ENCODE measurements at places on chromosomes 6 and 20. TPM values are rescaled to one million over a fixed set of nuclear protein-coding genes. Genes with fewer than 3 reads are reported as not detected.

The ELOVL4 gene
- total RNA-seq, result 2.0 TPM

The IYD gene
- total RNA-seq, result not detected

The SLC17A2 gene
- total RNA-seq, result not detected

The ZBTB12 gene
- 0.27 TPM for total RNA-seq

The RNF144B gene
- total RNA-seq, result 1.3 TPM

The SS18L1 gene
- total RNA-seq, result 12.6 TPM

The RMND1 gene
- 5.8 TPM for total RNA-seq

The GDAP1L1 gene
- not detected for total RNA-seq

The TRMT6 gene
- total RNA-seq, result 10.4 TPM

The NKAIN2 gene
- not detected for total RNA-seq

The OOEP gene
- total RNA-seq, result 0.49 TPM

The BPI gene
- not detected for total RNA-seq

The COX4I2 gene
- total RNA-seq, result not detected

The OR2B6 gene
- not detected for total RNA-seq

The DSP gene
- not detected for total RNA-seq

The FRMD1 gene
- total RNA-seq, result not detected

The SLC2A10 gene
- total RNA-seq, result not detected

The SLC22A3 gene
- not detected for total RNA-seq

The FHL5 gene
- not detected for total RNA-seq

The NRSN1 gene
- not detected for total RNA-seq

The RNF182 gene
- total RNA-seq, result not detected

The SASH1 gene
- total RNA-seq, result not detected

The TOP1 gene
- total RNA-seq, result 61.1 TPM

The CHRNA4 gene
- not detected for total RNA-seq

The GTSF1L gene
- total RNA-seq, result not detected

The SIRPB1 gene
- total RNA-seq, result 3.1 TPM

The CCN5 gene
- not detected for total RNA-seq

The IL17A gene
- not detected for total RNA-seq

The OLIG3 gene
- total RNA-seq, result not detected

The GLP1R gene
- total RNA-seq, result not detected

The IMPG1 gene
- not detected for total RNA-seq

The BMP5 gene
- not detected for total RNA-seq

The LRRC73 gene
- 0.56 TPM for total RNA-seq

The F13A1 gene
- total RNA-seq, result 0.41 TPM

The CDK19 gene
- total RNA-seq, result 5.0 TPM

The ADGRB3 gene
- not detected for total RNA-seq

The BPIFB1 gene
- not detected for total RNA-seq

The SLC12A5 gene
- total RNA-seq, result 1.4 TPM

The TP53TG5 gene
- not detected for total RNA-seq

The TSBP1 gene
- not detected for total RNA-seq

The TRIM40 gene
- not detected for total RNA-seq

The ABHD16B gene
- total RNA-seq, result not detected

The HSPA1A gene
- total RNA-seq, result 2.1 TPM

The FAM83B gene
- total RNA-seq, result not detected

The TMEM244 gene
- not detected for total RNA-seq

The BMP2 gene
- total RNA-seq, result not detected

The NMBR gene
- not detected for total RNA-seq

The ECT2L gene
- total RNA-seq, result not detected

The ENPP5 gene
- 0.33 TPM for total RNA-seq

The ZNF512B gene
- total RNA-seq, result 14.9 TPM

The GTPBP2 gene
- total RNA-seq, result 24.6 TPM

The ASF1A gene
- total RNA-seq, result 17.1 TPM

The PTGIS gene
- not detected for total RNA-seq

The RAET1L gene
- total RNA-seq, result not detected

The IL17F gene
- total RNA-seq, result not detected
